NCI-H2171 (cell line): ENCODE measurements at places on chromosomes 11 and 22.

- no peak for DNase-seq
Measured at GRCh38 chr11:134535029-134536025, 123.3 kb upstream of the B3GAT1 start.

- no peak for DNase-seq
Measured at GRCh38 chr11:117906126-117906525, 23.1 kb downstream of the TMPRSS13 start.

GRCh38 chr11:66080055-66080817 is 10.2 kb downstream of the PACS1 start:
- no peak for DNase-seq

DNA sequence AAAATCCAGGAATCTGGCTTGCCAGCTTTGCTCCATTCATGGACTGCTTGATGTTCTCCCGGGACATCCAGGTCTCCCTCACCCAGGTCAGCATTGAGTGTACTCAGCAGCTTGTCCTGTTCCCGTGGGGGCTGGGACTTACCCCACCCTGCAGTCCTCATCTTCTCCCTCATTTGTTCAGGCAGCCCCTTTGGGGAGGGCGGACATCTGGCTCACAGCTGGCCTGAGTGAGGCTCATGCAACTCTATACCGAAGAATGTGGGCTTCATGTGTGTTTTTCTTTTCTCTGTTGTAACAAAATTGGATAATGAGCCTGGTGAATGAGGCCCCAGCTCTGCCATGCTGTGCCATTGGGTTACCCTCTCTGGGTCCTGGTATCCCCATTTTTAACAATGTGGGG is 227.7 kb upstream of the TENM4 start:
- DNase-seq = peak; percentile 69

DNA sequence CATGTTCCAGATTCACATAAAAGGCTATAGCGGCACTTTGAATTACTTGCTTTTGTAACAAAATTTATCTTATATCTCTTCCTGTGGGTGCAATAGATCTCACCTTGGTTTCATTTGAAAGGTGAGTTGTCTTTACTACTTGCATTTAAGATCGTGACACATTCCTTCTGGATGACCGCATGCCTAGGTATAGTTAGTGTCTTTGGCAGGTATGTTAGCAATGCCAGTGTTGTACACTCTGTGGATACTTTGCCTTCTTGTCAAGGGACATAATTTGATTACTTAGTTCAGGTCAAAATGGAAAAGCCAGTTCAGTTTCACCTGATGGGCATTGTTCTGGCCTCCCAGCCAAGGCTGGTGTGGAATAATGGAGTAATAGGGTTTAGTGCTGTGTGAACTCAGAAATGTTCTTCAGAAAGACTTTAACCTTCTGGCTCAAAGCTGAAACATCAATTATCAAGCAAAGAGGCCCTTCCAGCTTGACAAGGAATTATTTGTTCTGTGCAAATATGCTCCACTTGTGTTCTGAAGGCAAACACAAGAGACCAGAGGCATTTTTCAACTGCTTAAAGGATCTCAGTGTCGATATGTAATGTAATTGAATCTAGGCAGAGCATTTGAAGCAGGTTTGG is 64.6 kb downstream of the AMOTL1 start:
- DNase-seq = no peak

- no peak for DNase-seq
Measured at GRCh38 chr11:47899801-47900200, 51.7 kb upstream of the NUP160 start.

DNA sequence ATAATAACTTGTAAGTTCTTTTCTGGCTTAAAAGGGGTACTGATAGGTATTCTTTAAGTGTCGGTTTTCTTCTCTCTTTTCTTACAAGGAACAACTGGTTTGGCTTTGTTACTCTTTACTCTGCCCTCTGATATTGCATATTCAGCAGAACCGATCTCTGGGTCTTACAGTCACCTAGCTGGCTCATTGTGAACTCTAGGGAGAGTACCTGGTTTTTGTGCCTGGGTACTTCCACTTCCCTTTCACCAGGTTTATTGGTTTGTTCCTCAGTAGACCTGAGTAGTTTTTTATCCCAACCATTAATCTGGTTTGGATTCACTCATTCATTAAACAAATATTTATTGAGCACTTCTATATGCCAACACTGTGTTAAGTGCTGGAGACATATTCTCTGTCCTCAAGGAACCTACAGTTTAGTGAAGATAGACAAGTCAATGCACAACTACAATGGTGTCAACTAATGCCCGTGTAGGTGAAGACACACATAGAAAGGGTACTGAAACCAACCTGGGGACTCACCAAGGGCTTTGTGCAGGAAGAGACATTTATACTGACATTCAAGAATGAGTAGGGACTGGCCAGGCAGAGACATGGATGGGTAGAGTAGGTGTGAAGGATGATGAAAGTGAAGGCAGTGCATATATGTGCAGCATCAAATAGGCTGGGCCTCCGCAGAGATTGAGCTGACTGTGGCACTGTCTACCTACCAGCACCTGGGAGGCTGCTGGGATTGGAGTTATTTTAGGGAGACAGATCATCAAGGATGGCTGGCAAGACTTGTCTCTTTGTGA is 348.8 kb upstream of the C11orf87 start:
- DNase-seq = no peak

DNA sequence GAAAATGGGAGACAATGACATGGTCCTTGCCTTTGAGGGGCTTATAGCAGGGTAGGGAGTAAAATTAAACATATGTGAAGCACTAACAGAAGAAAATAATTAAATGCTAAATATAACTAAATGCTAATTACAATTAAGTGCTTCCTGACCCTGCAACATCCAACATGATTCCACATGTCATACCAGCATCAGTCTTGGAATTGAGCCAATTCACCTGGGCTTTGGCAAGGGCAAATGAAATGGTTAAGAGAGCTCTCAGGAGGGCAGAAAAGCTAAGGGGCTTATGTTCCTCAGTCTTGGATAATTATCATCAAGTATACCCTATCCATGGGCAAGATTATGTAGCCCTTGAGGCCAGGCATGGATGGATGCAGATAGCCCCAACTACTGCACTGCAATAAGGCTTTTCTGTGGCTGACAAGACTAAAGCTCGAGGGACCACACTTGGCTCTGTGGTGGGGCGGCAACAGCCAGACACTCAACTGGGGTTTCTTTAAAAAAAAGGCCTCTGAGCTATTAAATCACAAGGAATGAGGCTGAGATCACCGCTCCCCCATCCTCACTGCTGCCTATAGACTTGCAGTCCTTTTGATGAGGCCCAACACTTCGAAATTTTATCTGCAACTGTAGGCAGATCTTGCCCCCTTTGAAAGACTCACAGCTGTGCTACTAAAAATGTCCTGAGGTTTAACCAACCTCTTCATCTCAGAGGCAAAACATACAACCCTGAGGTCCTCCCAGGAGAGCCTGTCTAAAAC is 39.0 kb downstream of the IL18BP start:
- peak; percentile 82 for DNase-seq

- no peak for DNase-seq
Measured at GRCh38 chr11:134071766-134072402, 3.0 kb downstream of the JAM3 start.

DNA sequence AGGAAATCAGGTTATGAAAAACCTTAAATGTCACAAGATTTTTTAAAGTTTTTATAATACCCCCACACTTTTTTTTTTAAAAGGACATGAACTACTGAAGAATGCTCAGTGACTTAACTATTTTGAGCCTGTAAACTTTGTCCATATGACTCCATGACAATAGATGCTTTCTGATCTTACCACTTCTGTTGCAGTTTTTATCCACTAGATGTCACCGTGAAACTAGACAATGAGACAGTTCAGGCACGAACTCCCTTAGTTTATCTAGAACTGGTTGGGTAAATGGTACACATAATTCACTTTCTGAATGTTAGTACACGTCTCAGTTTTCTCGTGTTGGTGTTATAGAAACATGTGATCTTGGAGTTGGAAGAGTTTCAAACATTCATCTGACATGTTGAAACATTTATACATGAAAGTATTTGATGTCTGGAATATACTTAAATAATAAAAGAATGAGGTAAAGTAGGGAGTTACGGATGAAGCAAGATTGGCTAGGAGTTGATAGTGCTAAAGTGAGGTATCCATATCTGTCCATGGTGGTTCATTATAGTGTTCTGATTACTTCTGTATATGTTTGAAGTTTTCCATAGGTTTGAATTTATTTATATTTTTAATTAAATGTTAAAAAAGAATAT is 8.1 kb downstream of the CCDC15 start:
- peak; percentile 37 for DNase-seq

GRCh38 chr11:33835143-33835878 is 56.6 kb downstream of the LMO2 start:
- peak; percentile 38 for DNase-seq

DNA sequence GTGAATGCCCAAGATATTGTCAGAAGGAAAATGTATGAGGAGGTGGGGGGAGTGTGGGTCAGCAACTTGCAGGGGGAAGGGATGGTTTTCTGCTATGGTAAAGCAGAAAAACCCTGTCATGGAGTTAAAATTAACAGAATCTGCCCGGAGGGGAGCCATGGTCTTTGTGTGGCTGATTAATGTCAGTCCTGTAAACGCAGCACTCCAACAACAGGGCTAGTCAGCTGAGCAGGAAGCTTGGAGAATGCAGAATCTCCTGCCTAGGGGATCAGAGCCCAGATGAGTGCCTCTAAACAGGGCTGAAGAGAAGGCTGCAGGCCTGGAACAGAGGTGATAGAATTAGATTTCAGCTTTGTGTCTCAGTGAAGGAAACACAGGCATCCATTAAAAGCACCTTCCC is 140.9 kb upstream of the MTNR1B start:
- no peak for DNase-seq

DNA sequence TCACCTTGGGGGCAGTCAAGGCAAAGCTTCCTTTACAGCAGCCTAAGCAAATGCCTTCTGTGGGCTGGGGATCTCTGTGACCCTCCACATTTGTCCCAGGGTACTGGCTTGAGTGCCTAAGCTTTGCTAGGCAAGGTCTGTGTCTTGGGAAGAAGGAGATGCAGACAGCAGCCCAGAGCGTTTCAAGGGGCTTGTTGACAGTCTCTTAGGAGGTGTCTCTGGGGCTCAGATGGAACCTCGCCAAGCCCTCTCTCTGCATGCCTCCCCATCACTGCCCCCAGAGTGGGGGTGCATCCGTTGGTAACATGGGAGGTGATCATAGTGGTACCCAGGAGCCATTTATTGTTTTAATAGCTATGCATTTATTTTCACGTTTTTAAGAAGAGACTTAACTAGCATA is 29.1 kb upstream of the TMPRSS4 start:
- DNase-seq = no peak

GRCh38 chr11:40294741-40295140 is 1164.7 kb downstream of the LRRC4C start:
- DNase-seq = no peak

DNA sequence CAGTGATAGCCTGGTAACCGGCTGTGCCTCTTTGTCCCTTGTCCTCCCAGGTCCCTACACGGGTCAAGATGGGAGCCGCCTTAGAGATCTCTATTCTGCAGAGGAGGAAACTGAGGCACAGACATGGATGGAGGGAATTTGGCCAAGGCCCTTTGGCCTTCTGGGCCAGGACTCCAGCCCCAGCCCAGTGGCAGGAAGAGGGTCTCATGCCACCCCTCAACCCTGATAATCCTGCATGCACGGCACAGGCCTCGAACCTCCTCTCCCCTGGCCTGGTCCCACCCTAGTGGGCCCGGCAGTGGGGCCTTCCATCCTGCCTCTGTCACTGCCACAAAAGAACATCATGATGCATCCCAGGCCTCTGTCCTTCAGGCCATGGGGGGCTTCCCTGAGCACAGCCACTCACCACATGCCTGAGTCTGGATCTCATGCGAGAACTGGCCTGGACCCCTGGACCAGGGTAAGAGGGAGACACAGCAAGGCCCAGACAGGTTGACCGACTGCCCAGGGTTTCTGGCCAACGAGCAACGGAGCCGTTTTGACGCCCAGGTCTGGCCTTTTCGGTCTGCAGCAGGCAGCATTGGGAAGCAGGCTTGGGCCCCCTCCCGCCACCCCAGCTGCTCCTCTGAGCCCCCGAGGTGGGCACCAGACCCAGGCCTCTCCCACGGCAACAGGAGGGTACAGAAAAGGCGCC is 6.5 kb downstream of the LINC01488 start:
- no peak for DNase-seq

- no peak for DNase-seq
Measured at GRCh38 chr22:49663823-49664222, 163.8 kb downstream of the BRD1 start.

GRCh38 chr11:29227811-29228210 is 789.0 kb downstream of the KCNA4 start:
- peak; percentile 78 for DNase-seq

GRCh38 chr22:48333816-48334735 is 1493.6 kb downstream of the BRD1 start:
- DNase-seq = no peak

GRCh38 chr11:115161876-115162275 is 342.3 kb downstream of the CADM1 start:
- no peak for DNase-seq

- no peak for DNase-seq
Measured at GRCh38 chr22:38864361-38865191, 7.4 kb downstream of the CBX6 start.

- DNase-seq = no peak
Measured at GRCh38 chr11:45289369-45289768, 3.2 kb upstream of the SYT13 start.

- no peak for DNase-seq
Measured at GRCh38 chr11:76151556-76152085, 54.7 kb downstream of the WNT11 start.

- DNase-seq = no peak
Measured at GRCh38 chr22:38485783-38486182, 17.9 kb downstream of the KDELR3 start.

- no peak for DNase-seq
Measured at GRCh38 chr11:125373426-125374391, 122.4 kb downstream of the FEZ1 start.

GRCh38 chr11:12411806-12412727 is 34.7 kb downstream of the PARVA start:
- DNase-seq = no peak

DNA sequence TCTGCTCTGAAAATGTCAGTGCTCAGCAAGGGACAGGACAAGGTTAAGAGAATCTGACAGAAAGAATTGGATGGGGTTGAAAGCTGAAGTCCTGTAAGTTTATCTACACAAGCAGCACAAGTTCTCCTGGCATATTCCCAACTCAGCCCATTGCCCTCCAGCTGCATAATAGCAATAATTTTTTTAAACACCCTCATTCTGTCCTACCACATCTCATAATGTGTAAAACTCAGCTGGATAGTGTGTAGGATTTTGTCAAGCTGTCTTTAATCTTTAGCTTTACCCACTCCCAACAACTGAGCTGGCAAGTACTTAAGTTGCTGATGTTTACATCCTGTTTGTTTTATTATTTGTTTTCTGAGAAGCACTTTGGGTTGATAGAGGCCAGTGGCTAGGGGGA is 158.9 kb downstream of the CADM1 start:
- no peak for DNase-seq

- peak; percentile 30 for DNase-seq
Measured at GRCh38 chr11:46369458-46370152, 11.9 kb upstream of the MDK start.

GRCh38 chr11:72358466-72359405 is 75.6 kb downstream of the CLPB start:
- peak; percentile 28 for DNase-seq
